ENCODE measurements at places on chromosomes 5 and 9.
A peak's percentile ranks its signal among the peaks of the same experiment; 100 is the strongest.

DNA sequence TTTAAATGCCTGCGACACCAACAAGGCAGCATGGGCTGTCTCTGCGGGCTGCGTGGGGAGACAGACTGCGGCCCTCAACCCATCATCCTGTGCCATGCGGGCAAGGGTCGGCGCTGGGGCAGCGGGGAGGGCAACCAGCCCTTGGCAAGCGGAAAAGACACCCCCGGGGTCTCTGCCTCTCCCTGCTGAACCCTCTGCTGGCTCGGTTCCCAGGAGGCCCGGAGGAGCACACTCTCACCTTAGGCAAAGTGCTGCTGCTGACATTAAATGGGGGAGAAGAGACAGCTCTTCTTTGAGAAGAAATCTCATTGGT, 129.6 kb upstream of the PPP1R26 start:
- no peak for DNase-seq

DNA sequence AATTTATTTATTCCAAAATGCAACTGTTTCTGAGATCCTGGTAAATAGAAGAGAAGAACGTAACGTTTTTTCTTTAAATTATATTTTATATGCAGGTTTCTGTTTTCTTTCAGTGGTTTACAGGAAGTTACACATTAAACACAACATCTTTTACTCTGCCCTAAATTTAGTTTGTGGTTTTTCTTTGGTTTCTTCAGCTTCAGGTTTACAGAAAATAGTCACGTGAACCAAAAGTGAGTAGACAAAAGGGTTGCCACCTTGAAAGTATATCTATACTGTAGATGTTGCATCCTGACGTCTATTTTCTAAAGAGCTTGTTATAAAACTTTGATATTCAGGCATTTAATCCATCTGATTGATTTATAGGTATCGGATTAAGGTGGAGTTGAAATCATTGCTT, 1236.6 kb downstream of the MAT2B start:
- DNase-seq = no peak

- DNase-seq = no peak
These were observed 458.5 kb upstream of the KLF4 start for GRCh38 chr9:107948086-107948485.

- DNase-seq = no peak
These were observed 36.9 kb upstream of the ADAMTS16 start for GRCh38 chr5:5103245-5103644.

DNA sequence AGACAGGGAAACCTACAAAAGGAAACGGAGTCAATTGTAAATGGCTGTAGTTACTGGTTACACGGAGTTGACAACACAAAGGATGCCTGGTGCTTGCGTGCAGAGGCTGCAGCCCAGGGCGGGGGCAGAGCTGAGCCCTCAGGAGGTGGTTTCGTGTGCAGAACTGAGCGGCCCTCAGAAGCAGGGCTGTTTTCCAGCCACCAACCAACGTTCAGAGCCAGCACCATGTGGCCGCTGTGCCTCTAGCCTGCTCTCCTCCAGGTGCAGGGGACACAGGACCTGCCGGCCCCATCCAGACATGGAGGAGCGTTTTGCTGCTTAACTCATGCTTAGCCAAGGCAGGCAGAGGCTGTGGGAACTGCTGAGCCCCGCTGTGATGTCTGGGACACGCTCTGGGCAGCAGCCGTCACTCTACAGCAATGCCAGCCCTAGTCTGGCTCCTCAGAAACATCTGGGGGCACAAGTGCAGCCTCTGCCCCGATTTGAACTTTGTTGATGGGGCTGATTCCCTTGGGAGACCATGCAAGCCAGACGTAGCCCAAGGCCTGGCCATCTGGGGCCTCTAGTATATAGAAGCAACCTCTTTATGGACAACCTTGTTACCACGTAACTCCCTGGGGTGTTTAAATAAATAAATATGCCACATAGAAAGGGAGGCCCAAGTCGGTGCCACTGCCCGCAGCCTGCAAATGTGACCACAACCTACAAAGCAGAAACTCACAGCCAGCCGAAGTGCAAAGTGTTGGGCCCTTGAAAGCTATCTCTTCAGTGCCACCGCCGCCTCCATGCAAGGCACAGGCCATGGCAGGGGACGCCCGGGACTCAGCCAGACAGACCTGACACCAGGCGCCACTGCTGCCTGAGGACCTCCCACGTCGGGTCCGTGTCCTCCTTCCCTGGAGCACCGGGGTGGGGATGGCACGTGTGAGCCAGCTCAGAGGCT, 42.1 kb downstream of the NKD2 start:
- no peak for DNase-seq

GRCh38 chr9:101409079-101409477, 10.4 kb downstream of the ZNF189 start:
- DNase-seq = no peak

GRCh38 chr5:120465436-120465961, 1.4 kb downstream of the PRR16 start:
- no peak for DNase-seq

DNA sequence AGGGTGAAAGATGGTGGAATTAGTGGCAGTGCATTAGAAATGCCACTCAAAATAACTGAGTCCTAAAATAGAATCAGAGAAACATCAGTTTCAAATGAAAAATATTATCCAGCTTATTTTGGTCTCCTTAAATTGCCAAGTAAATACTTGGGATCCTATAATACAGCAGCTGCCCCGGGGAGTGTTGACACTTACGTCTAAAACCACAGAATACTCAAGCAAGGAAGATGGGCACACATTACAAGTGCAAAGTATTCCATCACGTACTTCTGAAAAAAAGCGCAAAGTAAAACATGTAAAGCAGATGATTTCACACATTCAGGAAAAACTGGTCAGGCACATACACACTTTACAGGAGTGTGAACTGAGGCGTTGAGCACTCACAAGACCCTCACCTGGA, 2.4 kb upstream of the ARHGEF37 start:
- no peak for DNase-seq

GRCh38 chr9:21747175-21747574, 55.3 kb upstream of the MTAP start:
- DNase-seq = no peak

- peak; percentile 24 for DNase-seq
These were observed 68.1 kb upstream of the TAS2R1 start for GRCh38 chr5:9698125-9698826.

DNA sequence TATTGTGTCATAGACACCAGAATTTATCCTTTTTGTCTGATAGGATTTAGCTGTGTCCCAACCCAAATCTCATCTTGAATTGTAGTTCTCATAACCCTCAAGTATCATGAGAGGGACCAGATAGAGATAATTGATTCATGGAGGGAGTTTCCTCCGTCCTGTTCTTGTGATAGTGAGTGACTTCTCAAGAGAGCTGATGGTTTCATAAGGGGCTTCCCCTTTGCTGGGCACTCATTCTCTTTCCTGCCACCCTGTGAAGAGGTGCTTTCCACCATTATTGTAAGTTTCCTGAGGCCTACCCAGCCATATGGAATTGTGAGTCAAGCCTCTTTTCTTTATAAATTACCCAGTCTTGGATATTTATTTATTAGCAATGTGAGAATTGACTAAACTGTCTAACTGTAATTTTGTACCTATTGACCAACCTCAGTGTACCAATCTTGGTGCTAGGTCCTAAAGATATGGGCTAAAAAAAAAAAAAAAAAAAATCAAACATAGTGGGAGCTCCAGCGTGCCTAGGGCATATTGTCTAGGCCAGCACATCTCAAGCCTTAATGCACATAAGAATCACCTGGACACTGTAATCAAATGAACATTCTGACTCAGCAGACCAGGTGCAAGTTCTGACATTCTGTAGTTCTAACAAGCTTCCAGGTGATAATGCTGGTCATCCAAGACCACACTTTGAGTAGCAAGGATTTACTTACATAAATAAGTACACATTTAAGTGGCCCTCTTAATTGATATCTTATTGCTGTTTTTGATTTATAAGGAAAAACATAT, 30.5 kb downstream of the ST8SIA4 start:
- no peak for DNase-seq

GRCh38 chr9:95441081-95441480, 75.7 kb downstream of the PTCH1 start:
- no peak for DNase-seq

DNA sequence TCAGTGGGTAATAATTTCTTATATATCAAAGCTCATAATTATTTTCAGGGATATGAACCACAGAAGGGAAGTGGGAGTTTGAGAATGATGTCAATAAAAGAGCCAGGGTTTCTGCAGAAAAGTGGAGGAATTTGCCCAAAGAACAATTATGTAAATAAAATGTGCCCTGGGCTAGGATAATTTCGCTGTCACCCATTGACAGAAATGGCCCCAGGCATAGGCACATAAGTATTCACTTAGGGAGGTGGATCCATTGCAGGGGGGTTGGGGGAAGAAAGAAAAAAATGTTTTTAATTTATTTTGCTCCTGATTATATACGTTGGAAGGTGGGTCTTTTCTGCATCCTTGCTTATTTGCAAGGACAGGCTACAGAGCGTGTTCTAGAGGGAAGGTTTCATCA, 135.1 kb upstream of the IRX2 start:
- no peak for DNase-seq

DNA sequence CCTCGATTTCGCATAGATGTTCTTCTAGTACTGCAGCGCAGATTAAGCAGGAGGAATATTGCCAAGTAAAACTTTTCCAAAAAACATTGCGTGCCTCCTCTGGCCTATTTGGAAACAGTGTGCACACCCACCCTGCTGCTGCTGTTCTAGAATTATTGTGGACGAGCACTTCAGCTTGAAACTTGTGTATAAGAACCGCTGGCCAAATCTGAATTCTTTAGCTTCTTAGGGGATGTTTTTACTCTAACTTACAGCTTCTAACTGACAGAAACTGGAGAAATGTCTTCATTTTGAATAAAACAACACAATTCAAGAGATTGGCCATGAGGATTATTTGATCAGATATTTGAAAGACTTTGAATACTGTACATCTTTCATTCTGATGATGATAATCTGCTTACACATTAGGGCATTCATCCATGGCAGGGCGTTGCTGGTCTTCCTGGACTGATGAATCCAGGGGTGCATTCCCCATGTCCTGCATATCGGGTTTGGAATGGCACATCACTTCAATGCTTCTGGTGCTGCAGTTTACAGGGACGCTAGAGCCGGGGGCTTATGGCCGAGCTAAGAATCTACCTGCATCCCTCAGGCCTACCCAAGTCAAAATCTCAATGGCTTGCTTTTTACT, 6.5 kb downstream of the ADAMTS16 start:
- DNase-seq = no peak

GRCh38 chr9:129322022-129322621, 144.1 kb upstream of the IER5L start:
- no peak for DNase-seq

- DNase-seq = no peak
These were observed 23.5 kb upstream of the SPIN1 start for GRCh38 chr9:88364706-88365105.

- no peak for DNase-seq
These were observed 6.0 kb downstream of the NUDT2 start for GRCh38 chr9:34335376-34335775.

DNA sequence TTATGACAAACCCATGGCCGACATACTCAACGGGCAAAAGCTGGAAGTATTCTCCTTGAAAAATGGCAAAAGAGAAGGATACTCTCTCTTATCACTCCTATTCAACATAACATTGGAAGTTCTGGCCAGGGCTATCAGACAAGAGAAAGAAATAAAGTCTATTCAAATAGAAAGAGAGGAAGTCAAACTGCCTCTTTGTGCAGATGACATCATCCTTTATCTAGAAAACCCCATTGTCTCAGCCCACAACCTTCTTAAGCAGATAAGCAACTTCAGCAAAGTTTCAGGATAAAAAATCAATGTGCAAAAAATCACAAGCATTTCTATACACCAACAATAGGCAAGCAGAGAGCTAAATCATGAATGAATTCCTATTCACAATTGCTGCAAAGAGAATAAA, 1799.9 kb upstream of the ACO1 start:
- no peak for DNase-seq

DNA sequence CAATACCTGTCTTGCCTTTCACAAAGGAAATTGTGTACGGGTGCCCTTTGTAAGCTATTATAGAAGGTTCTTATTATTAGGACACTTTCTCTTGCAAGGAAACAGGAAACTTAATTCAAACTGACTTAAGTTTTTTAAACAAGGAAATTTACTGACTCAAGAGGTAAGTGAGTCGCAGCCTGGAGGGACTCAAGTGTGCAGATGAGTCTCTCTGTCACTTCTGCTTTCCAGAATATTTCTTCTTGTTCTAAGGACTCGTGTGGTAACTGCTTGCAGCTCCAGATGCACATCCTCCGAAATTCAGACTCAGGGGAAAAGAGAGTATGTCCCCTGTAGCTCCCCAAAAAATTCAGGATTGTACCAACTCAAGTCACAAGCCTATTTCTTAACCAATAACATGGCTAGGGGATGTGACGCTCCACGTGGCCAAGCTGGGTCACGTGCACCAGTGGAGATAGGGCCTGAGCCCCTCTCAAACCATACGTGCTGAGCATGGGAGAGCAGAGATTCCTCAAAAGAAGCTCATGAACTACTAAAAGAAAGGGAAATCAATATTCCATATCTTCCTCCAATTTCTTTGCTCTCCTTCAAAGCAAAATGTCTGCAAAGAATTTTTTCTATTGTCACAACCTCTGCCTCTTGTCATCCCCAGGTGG, 49.2 kb upstream of the ERCC6L2 start:
- DNase-seq = no peak

DNA sequence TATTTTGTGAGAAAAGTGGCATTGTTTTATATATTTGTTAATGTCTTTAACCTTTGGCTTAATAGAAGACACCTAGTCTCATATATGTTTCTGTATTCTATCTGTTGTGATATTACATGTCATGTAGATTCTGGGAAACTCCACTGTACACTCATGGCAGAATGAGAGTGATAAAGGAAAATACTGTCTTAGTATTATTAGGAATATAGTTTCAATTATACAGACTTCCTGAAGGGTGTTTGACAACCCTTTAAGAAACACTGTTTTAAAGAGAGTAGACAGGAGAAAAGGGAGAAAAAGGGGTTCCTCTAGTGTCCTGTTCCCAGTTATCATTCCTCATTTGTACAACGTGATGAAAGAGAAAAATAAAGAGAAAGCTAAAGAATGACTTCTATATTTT, 42.1 kb upstream of the SPEF2 start:
- DNase-seq = no peak

- DNase-seq = no peak
These were observed 2.1 kb downstream of the QRFP start for GRCh38 chr9:130894546-130894945.

- no peak for DNase-seq
These were observed 73.3 kb downstream of the SNX18 start for GRCh38 chr5:54590824-54591223.

GRCh38 chr9:110707419-110707818, 38.8 kb downstream of the MUSK start:
- no peak for DNase-seq

Data from AG04449 (cell line).